Left ventricle myocardium inferior (tissue), 1 donor: ENCODE measurements at places on chromosomes 7 and 10.
A peak's percentile ranks its signal among the peaks of the same experiment; 100 is the strongest.

DNA sequence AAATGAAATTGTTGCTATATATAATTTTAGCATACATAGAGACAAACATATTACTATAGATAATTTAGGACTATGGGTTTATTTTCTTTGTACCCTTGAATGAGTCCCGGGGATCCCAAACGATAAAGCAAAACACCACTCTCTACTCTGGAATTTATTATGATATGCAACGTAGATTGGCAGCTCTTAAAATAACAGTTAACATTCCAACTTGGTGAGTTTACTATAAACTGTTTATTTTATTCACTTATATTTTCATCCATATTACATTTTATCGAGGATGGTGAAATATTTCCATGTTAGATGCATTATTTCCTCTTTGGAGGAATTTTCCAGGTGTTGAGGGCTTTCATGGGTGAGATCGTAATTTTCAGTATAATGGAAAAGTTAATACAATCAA lies 138.7 kb upstream of the DGKB start:
- no peak for DNase-seq
- no peaks in the 10 kb centered on the region for H3K27me3 ChIP-seq
- no peak overlapping the region for H3K4me3 ChIP-seq
- no peak overlapping the region for H3K27ac ChIP-seq

GRCh38 chr7:79714081-79714480 lies 260.6 kb upstream of the MAGI2 start:
- H3K27me3 ChIP-seq = no peaks in the 10 kb centered on the region
- no peaks in the 10 kb centered on the region for H3K36me3 ChIP-seq
- H3K4me1 ChIP-seq = no peaks in the 10 kb centered on the region
- H3K4me3 ChIP-seq = no peak overlapping the region
- DNase-seq = no peak

DNA sequence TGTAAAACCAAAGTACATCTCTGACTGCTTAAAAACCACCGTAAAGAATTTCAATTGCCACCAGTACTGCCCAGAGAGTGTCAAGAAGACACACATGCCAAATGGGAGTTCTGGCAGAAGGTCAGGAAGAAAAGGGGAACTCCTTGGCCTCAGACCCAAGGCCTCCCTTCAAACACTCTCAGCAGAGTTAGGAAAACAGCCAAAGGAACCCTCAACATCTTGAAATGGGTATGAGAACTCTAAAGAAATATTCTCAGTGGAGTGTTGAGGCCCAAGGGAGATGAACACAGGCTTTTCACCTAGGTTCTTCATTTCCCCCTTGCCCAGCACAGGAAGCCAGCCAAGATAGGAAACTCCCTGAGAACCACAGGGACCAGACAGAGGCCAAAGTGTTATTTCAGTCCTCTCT lies 96.1 kb upstream of the ASAH2 start:
- H3K27ac ChIP-seq = no peak overlapping the region
- H3K36me3 ChIP-seq = peaks cover 21% of the 10 kb centered on the region
- H3K4me1 ChIP-seq = peaks cover 22% of the 10 kb centered on the region
- no peaks in the 10 kb centered on the region for H3K27me3 ChIP-seq

DNA sequence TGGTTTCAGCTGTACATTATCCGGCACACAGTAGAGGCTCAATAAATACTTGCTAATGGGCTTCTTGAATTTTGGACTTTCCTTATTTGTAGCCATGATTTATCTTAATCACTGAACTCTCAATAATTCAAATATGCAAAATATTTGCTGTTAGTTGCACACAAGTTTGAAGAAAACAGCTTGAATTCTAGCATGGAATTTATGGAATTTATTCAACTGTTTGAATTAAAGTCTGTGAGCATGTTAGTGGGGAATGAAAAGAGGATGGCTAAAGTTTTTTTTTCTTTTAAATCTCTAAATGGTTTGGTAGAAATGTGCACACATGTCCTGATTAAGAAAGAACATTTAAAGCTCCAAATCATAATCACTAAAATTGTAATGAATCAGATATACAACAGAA lies 42.5 kb downstream of the SIRT1 start:
- peaks cover 88% of the 10 kb centered on the region for H3K36me3 ChIP-seq
- no peaks in the 10 kb centered on the region for H3K27me3 ChIP-seq
- H3K4me3 ChIP-seq = no peak overlapping the region
- DNase-seq = no peak
- no peak overlapping the region for H3K27ac ChIP-seq

DNA sequence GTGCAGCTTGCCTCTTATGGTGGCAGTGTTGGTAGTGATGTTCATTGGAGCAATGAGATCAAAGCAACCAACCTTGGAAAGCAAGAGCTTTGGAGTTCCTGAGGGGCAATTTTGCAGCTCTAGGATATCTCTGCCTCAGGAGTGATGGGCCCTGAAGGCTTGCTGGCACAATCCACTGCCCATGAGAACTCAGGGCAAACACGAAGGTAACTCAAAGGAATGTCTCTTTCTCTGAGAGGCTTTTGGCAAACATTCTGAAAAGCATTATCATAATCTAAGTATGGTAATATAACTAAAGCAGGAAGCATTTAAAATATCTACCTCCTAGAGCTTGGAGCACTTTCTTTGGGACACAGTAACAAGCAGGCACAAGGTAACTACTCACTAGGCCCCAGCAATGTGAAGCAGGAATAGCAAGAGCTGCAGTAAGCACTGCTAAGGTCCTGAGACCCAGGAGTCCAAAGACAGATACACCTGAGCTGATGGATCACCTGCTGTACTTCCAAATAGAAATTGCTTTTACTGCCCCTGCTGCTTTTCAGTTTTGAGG lies 103.1 kb downstream of the NRF1 start:
- H3K27ac ChIP-seq = no peak overlapping the region
- no peaks in the 10 kb centered on the region for H3K27me3 ChIP-seq
- no peak overlapping the region for H3K4me3 ChIP-seq
- no peak for DNase-seq

DNA sequence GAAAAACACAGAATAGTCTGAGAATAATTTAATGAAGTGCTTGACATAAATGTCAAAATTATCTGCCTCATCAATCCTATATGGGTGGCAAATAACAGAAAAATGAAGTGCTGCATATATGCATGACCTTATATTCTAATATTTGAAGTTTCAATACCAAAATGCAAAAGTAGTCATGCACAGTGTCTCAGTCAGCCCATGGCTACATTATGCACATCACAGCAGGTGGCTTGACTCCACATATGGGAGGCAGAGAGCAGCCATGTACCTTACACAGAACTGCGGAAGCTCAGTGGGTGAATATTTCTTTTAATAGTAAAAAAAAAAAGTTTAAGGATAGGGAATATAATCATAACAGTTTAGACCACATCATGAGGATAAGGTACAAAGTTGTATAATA lies 17.4 kb upstream of the LIPN start:
- H3K4me1 ChIP-seq = no peaks in the 10 kb centered on the region
- no peak for DNase-seq
- H3K4me3 ChIP-seq = no peak overlapping the region
- H3K27ac ChIP-seq = no peak overlapping the region

DNA sequence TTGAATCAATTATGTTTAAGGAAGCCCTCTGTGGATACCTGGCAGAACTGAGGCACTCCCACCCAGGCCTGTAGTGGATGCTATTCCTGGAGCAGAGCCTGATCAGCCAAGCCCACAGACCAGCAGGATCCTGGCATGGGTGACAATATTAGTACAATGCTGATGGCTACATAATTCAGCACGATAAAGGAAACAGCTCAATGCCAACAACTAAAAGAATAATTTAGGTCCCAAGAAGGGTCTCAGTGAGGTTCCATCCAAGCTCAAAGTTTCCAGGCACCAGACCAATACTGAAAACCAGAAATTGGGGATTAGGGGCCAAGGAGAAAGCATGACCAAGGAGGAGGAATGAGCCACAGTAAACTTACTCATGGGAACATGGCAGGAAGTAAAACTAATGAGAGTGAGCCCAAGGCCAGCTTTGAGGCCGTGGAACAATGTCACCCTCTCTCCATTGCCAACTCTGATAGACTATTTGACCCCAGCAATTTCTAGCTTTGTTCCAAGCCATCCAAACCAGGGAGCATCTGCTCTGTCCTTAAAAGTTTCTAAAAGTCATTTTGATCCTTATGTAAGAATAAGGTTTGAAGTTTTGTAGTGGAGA lies 1082.4 kb downstream of the KCNMA1 start:
- no peak overlapping the region for H3K27ac ChIP-seq
- H3K27me3 ChIP-seq = no peaks in the 10 kb centered on the region
- no peak overlapping the region for H3K4me3 ChIP-seq
- no peak for DNase-seq

DNA sequence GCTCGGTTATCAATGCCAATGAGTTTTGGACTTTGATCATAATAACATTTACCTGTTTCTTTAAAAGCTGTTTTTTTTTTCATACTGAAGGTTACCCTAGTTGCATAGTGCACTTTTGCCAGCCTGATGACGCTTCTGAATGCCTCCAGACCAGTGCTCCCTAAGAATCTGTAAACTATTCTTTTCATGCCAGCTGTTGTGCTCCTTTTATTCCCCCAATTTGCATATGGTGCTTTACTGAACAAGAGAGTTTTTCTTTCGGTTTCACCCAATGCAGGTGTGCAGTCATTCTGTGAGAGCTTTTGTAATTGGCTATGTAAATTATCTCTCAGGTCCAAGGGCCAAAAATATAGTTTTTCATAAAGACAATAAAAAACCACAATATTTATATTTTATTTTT lies 48.1 kb upstream of the GLCCI1 start:
- no peak for DNase-seq
- H3K27ac ChIP-seq = no peak overlapping the region
- H3K4me1 ChIP-seq = no peaks in the 10 kb centered on the region
- H3K4me3 ChIP-seq = no peak overlapping the region

DNA sequence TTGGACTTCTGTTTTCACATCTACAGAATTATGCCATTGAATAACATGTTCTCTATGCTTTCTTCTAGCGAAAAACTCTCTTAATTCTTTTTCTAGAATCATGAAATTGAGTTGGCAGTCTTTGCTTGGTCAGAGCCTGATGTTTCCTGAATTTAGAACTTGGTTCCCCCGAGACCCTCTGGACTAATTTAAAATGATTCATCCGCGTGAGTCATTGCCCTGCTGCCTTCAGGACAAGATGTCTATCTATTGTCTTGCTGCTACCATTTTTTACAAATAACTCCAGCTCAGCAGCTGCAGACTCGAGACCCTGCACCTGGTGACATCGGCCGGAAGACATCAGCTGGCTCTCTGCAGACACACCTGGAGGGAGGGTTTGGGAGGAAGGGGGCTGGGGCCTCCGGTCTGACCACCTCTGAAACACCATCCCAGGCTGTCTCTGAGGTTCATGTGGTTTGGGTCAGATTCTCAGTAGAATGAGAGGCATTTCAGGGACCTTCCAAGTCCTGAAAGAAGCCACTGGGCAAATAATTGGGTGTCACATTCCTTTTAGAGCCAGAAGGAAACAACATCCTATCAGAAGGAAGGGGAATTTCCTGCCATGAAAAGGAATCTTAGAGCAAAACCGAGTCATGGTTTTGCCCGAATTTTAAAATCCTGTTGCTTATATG lies 20.9 kb upstream of the KLF6 start:
- peak; percentile 34 for DNase-seq
- peaks cover 98% of the 10 kb centered on the region for H3K4me1 ChIP-seq
- H3K27me3 ChIP-seq = no peaks in the 10 kb centered on the region
- peak overlapping the region; percentile 95 for H3K27ac ChIP-seq

GRCh38 chr10:52312942-52313255 lies 1.2 kb upstream of the DKK1 start:
- H3K36me3 ChIP-seq = no peaks in the 10 kb centered on the region
- DNase-seq = no peak
- peaks cover 29% of the 10 kb centered on the region for H3K4me1 ChIP-seq
- peaks cover 43% of the 10 kb centered on the region for H3K27me3 ChIP-seq
- no peak overlapping the region for H3K27ac ChIP-seq
